ENCODE measurements at places on chromosomes 7 and 10.

DNA sequence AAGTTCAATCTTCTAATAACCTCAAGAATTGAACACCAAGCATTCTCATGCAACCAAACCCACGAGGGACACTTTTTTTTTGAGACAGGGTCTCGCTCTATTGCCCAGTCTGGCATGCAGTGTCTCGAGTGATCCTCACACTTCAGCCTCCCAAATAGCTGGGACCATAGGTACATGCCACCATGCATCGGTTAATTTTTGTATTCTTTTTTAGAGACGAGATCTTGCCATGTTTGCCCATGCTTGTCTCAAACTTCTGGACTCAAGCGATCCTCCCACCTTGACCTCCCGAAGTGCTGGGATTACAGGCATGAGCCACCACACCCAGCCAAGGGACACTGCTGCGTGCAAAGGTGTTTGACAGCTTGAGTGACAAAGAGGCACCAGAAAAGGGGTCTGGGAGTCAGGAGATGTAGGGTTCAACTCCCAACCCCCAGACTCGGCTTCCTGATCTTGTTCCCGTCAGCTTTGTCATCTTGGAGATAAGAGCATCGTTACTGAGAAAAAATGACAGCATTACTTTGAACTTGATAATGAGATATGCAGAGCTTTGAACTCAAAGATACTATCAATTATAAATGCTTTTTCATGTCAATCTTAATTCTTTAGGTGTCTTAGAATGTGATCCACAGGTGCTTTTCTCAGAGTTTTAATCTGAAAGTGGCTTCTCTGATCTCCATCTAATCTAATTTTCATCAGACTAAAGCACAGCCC is 1.6 kb upstream of the CYTH3 start:
- DNase-seq, result no peak

GRCh38 chr7:100171840-100172239 is 3.4 kb upstream of the GAL3ST4 start:
- DNase-seq, result no peak

- no peak for DNase-seq
These were observed 149.4 kb downstream of the LYZL1 start for GRCh38 chr10:29438271-29438670.

DNA sequence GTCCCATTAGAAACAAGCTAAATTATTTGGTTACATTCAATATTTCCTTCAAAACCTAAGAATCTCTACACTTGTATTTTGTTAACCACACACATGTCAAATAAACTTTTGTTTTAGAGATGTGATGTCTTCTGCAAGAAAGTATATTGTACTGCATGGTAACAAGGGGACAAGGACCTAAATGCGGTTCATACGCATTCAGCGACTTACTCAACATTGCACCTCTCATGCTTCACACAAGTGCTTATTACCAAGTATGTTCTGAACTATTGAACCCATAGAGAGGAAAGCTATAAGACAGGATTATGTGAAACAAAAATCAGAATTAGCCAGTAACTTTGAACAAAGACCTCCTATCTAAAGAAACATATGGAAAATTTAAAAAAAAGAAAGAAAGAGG is 68.3 kb downstream of the CREB5 start:
- no peak for DNase-seq

GRCh38 chr10:19730907-19731217 is 85.4 kb upstream of the PLXDC2 start:
- DNase-seq, result no peak

DNA sequence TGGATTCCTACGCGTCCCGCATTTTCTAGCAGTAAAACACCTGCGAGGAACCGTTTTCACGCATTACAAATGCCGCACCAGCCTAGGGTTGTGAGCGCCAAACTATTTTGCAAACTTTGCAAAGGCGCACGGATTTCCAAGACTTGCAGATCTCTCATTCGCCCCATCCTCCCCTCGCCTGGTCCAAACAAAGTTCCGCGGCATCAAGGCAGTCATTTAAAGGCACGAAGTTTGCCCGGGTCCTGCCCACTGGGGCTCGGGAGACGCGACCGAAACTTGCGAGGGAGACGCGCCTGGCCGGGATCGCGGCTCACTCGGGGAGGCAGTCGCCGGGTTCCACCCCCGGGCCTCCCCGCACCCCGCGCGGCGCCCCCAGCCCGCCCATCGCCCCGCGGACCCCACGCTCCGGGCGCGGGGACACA is 613 bp downstream of the USP6NL start:
- DNase-seq, result peak; percentile 40

GRCh38 chr7:68313806-68314205 is 1284.5 kb upstream of the AUTS2 start:
- DNase-seq, result no peak

- no peak for DNase-seq
These were observed 14.6 kb downstream of the WBP1L start for GRCh38 chr10:102758240-102758932.

DNA sequence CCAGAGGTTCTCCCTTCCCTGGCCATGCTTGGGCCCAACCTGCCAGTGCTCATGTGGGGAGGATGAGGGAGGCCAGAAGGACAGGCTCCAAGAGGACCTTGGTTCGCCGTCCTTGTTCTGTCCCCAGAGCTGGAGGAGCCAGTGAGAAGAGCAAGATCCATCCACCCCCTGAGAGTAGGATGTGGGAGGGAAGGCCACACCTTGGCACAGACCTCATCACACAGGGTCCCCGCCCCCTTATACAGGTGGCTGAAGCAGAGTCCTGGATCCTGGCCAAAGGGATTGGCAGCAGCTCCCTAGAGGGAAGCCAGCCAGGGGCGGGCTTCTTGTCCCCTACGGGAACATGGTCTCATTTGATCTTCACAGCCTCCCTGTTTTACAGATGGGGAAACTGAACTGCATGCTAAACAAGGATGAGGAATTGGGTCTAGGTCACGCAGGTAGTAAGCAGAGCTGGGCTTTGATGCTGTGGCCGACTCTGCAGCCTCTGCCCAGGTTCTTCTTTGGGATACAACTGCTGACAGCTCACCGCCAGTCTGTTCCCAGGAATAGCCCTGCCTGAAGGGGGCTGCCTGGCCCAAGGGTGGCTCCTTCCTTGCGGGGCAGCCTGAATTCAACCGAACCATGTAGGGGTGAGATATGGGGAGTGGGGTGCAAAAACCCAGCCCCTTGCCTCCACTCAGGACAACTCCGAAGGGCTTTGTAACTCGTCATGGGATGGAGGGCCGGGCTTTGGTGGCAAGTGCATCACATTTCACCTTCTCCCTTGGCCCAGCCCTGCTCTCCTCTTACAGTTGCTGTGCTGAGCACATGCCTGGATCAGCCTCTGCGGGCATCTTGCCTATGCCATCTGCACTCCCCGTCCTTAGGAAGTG is 62.2 kb upstream of the KDM7A start:
- no peak for DNase-seq

- DNase-seq, result peak; percentile 48
These were observed 241.5 kb downstream of the PHTF2 start for GRCh38 chr7:78039790-78040776.

- no peak for DNase-seq
These were observed 544.6 kb upstream of the PHF14 start for GRCh38 chr7:10429031-10429430.

GRCh38 chr10:110205051-110205675 is 2.2 kb upstream of the MXI1 start:
- DNase-seq, result no peak

- DNase-seq, result no peak
These were observed 30.6 kb upstream of the CTBP2 start for GRCh38 chr10:125190946-125191345.

DNA sequence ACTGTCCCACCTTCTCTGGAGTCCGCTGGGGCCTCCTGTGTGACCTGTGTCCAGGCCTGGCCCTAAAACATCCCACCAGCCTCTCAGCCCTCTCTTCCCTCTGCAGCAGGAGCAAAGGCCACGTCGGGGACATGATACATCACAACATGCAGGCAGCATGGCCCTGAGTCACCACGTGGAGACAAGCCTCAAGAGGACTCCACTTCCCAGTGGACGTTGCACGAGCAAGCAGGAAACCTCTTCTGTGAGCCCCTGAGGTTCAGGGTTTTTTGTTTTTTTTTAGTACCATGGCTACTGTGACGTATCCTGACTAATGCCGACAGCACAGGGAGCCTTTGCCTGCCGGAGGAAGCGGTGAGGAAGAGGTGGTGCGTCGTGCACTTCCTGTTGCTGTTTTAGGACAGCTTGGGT is 165.9 kb downstream of the DNAJB6 start:
- peak; percentile 92 for DNase-seq

DNA sequence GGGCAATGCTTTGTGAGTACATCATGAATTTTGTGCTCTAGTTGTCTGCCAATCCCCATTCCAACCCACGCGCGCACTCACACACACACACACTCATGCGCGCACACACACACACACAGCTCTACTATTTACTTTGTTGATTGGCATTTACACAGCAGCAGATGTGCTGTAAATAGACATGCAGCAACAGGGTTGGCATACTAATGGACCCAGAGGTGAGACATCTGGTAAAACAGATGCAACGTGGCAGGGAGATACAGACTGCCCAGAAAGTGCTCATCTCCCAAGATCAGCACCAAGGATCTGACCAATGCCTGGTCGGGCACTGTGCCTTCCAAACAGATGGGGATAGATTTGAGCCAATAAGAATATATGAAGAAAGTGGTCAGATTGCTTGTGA is 873.0 kb downstream of the SORCS3 start:
- no peak for DNase-seq

- no peak for DNase-seq
These were observed 206.2 kb downstream of the ZNF365 start for GRCh38 chr10:62580396-62580795.

DNA sequence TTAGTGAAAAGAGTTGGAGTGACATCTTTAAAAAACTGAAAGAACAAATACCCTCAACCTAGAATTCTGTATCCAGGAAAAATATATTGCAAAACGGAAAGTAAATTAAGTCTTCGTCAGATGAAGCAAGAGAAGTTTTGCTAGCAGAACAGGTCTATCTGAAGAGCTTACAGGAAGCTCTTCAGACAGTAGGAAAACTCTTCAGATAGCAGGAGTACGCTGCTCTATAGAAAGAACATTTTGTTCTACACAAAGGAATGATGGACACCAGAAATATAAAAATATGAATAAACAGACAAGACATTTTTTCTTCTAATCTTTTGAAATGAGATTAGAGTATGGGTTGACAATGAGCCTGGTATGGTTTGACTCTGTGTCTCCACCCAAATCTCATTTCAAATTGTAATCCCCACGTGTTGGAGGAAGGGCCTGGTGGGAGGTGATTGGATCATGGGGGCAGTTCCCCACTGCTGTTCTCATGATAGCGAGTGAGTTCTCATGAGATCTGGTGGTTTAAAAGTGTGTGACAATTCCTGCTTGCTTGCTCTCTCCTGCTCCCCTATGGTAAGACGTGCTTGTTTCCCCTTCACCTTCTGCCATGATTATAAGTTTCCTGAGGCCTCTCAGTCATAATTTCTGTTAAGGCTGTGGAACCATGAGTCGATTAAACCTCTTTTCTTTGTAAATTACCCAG is 567.3 kb downstream of the AUTS2 start:
- no peak for DNase-seq

DNA sequence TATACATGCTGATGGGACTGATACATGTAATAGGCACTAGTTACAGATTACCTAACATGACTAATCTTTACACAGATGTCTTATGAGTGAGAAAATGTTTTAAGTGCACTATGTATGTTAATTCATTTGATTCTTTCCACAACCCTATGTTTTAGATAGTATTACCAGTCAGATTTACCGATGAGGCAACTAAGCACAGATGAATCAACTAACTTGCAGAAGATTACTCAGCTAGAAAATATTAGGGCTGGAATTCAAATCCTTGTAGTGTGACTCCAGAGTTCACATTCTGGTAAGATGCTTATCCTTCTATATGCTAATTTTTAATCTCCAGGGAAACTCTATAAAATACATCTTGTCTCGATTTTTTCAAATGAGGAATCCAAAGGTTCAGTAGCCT is 964.9 kb downstream of the REEP3 start:
- DNase-seq, result no peak

GRCh38 chr10:126538439-126539135 is 131.9 kb downstream of the C10orf90 start:
- no peak for DNase-seq

GRCh38 chr10:93503075-93503474 is 6.7 kb downstream of the CEP55 start:
- no peak for DNase-seq

GRCh38 chr7:14899030-14899429 is 3.5 kb downstream of the DGKB start:
- DNase-seq, result no peak

DNA sequence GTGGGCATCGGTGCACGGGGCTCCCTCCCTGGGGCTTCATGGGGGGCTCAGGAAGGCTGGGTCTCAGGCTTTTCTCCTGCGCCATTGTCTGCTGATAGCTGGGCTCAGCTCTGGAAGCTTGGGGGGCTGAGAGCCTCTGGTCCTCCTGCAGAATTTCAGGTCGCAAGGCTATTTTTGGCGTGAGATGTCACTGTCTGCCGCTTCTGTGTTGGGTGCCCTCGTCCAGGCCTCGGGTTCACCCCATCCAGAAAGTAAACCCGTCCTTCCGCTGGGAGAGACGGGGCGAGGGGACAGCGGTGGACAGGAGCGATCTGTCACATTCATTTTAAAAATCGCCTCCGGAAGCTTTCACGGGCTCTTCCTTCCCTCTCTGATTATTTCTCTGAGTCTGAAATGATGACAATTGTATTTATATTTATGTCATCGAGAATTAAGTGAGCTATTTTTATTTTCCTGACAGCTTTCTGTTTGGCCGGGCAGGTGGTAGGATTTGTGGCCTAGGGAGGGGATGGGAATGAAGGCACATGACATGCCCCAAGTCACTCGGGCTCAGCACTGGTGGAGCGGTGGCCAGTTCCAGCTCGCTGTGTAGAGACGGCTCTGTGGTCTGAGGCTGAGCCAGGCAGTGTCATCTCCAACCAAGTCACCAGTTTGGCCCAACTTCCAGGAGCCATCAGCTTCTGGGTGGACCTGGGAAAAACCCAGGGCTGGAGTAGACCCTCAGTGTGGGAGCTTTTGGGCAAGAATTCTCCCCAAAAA is 40.7 kb upstream of the AP5Z1 start:
- no peak for DNase-seq

- no peak for DNase-seq
These were observed 3.1 kb upstream of the SLF2 start for GRCh38 chr10:100909501-100910263.

DNA sequence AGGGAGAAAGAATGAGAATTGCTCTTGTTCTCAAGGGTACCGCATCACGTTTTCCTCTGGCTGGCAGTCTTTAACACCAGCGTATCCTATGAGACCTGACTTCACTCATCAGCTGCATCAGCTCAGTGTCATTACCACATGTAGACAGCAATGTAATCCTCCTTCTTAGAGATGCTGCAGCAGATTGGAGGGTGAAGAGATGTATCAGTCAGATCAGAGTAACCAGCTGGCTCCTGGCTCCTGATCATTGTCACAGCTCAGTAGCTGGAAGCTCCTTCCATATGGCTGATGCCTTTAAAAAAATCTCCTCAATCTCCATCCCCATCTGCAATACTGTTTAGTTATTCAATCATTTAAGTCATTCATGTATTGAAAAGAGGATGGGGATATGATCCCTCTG is 39.7 kb upstream of the EPHB6 start:
- no peak for DNase-seq

GRCh38 chr10:127427926-127428325 is 121.2 kb upstream of the NPS start:
- no peak for DNase-seq

Data from naive thymus-derived CD4-positive, alpha-beta T cell (primary cell).